NCI-H510A treated with DMSO at 0.1 percent for 48 hours (cell line): ENCODE measurements at places on chromosomes 3 and 15.
A peak's percentile ranks its signal among the peaks of the same experiment; 100 is the strongest.

DNA sequence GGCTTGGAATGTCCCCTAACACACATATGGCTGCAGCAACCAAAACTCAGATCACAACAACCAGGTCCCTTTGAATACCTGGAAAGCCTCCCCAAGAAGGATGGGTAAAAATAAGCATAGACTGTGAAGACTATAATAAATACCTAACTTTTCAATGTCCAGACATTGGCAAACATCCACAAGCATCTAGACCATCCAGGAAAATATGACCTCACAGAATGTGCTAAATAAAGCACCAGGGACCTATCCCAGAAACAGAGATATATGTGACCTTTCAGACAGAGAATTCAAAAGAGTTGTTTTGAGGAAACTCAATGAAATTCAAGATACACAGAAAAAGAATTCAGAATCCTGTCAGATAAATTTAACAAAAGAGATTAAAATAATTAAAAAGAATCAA lies 109.2 kb downstream of the NEDD4 start:
- no peak for DNase-seq

DNA sequence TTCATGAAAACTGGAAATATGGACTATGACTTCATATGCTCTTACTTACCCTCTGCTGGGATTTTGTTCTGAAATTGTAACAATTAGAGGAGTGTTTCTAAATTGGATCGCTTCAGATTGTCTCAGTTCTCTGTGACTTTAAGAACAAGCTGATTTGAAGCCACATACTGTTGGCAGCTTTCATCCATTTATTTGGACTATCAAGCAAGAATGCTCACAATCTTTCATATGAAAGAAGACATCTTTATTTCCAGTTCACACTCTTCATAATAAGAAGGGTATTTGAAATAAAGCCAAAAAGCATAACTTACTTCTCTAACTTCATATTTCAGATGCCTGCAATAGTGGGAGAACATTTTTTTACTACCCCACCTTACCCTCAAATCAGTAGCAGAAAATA lies 491.6 kb upstream of the TPRG1 start:
- DNase-seq: no peak

DNA sequence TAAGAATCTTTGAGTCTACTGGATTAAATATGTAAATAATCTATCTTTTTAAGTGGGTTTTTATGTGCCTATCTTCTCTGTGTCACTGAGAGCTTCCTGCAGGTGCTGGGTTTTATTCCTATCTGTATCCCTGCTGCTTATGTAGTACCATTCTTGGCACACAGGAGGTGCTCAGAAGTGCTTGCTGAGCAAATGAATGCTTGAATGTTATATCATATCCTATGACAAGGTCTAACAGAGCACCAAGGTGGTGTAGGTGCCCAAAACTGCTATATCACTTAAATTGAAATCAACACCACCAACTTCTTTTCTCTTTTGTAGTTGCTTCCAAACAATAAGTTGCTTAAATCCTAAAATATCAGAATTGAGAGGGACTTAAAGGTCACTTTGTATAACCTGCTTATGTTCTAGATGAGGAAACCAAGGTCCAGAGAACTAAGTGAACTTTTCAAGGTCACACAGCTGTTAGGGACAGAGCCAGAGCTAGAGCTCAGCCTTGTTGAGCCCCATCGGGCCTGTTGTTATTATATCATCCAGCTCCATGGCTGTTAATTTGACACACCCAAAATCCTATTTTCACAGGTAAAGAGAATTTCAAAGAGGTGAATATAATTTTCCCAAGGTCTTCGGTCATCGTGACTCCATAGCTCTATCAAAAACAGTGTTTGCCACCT lies 46.0 kb downstream of the CCNL1 start:
- peak; percentile 20 for DNase-seq

DNA sequence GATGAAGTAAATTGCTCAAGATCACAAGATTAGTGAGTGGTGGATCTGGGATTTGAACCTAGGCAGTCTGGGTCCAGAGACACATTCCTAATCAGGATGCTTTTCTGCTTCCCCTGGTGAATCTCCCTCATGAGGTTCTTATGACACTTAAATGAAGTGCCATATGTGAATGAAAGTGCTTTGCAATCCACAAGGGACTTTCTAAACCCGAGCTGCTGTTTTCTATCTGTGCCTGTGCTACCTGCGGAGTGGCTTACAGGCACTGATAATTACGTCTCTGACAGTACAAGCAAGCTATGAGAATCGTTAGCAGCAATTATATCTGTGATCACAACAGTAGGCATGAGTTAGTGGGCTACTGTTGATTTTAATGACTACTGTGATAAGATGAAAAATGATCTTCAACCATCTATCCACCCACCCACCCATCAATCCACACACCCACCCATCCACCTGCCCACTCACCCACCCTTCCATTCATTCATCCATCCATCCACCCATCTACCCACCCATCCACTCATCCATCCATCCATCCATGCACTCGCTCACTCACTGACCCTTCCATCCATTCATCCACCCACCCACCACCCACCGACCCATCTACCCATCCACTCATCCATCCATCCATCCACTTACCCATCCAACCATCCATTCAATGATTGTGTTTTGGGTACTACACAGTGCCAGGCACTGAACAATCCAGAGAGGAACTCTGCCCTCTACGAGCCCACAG lies 51.8 kb downstream of the ATP2B2 start:
- no peak for DNase-seq

- DNase-seq: no peak
Observed at GRCh38 chr15:65194826-65195547, 9.8 kb upstream of the CLPX start.

GRCh38 chr3:117217760-117218316 lies 508.3 kb downstream of the TUSC7 start:
- DNase-seq: no peak
